Left lobe of liver (tissue), 2 donors: ENCODE measurements at places on chromosomes 4 and X.

- no peak for DNase-seq
These were observed 21.0 kb downstream of the S100G start for GRCh38 chrX:16671005-16671404.

DNA sequence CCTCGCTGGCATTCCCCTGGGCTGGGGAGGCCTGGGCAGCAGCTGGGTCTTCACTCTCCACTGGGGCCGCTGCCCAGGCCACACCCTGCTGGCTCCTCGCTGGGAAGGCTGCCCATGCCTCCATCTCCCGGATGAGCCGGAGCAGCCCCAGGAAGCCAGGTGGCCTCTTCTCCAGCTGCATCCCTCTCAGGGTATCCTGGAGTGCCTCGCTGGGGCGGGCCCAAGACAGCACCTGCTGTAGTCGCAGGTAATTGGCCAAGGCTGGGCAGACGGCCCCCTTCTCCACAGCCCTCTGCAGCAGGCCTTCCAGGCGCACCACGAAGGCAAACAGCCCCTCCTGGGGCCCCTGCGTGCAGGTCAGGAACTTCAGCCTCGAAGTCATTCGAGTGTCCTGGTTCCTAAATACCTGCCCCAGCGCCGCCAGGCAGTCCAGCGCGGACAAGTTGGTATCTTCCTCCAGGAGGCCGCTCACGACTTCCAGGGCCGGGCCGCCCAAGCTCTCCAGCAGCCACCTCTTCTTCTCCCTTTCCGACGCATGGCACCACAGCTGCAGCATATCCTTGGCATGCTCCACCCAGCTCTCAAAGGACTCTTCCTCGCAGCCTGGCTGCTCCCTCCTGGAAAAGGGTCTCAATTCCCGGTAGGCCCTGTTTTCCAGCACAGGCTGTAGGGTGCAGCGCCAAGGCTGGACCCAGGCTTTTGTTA is 3.7 kb downstream of the PNMA6E start:
- DNase-seq = no peak

DNA sequence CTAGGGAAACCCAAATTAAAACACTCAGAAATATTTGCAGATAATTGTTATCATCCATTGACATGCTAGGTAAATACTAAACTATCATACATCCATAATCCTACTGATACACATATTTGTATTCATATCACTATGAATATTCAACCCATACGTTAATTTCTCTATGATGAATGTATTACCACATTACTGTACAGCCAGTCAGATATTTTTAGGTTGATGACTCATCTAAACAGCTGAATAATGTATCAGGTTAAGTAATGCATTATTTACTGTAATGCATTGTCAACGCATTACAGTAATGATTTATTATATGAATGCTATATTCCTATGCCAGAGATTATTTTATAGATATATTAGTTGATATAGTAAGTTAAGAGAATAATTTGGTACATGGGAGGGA is 37.1 kb downstream of the VEGFC start:
- no peak for DNase-seq

- DNase-seq = no peak
These were observed 197.7 kb downstream of the INPP4B start for GRCh38 chr4:142648378-142648777.

DNA sequence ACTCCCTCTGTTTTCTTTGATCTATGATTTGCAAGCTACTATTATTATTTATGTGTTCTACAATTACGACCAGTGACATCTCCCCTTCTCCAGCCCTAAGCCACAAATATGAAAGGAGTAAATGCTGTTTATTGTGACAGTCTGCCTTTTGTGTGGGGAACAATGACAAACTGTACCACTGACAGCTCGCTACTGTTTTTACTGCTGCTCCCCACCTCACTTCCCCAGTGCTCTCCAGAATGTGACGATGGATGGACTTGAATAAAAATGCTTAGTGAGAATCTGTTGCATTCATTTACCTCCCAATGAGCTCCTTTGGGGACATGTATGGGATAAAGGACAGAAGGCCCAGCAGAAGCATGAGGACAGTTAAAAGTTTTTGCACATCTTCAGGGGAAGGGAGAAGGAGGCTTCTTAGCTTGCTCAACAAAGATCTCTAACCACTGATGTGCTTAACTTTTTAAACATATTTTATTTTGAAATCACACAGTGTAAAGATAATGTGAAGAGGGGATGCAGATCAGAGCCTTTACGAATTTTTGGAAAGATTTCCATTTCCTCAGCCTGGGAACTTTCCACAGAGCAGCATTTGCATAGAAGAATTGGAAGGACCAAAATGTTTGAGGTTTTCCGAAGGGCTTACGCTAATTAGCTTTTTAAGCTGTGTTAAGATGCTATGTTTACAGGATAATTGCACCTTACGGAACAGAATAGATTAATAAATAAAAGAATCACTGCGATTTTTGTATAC is 485.1 kb upstream of the TENM3 start:
- DNase-seq = no peak

DNA sequence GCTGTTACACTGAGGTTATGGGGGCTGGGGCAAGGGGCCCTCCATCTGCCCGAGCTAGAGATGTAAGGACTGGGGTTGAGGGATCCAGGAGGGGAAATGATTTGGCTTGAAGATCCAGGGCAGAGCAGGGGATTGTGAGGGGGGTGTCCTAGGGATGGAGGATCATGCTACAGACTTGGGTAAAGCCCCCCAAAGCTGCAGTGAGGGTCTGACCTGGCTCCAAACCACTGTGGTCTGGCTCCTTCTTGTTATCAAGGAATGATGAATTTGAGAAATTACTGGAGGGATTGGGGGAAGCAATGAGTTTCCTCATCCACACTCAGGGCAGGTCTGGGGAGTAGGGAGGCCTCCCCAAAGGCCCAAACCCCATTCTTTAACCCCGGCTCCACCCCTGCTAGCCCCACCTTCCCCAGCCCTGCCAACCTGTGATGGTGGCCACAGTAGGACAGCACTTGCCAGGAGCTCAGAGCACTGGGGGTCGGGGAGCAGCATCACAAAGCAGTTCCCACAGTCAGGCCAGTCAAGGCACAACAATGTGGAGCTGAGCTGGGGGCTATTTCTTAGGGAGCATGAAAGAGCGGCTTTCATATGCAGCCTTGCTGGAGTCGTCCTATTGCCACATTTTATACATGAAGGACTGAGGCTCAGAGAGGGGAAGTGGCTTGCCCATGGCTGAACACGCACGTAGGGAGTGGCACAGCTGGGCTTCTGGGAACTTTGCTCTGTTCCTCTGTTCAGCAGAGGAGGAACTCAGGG is 165.5 kb downstream of the EFNB1 start:
- DNase-seq = no peak

DNA sequence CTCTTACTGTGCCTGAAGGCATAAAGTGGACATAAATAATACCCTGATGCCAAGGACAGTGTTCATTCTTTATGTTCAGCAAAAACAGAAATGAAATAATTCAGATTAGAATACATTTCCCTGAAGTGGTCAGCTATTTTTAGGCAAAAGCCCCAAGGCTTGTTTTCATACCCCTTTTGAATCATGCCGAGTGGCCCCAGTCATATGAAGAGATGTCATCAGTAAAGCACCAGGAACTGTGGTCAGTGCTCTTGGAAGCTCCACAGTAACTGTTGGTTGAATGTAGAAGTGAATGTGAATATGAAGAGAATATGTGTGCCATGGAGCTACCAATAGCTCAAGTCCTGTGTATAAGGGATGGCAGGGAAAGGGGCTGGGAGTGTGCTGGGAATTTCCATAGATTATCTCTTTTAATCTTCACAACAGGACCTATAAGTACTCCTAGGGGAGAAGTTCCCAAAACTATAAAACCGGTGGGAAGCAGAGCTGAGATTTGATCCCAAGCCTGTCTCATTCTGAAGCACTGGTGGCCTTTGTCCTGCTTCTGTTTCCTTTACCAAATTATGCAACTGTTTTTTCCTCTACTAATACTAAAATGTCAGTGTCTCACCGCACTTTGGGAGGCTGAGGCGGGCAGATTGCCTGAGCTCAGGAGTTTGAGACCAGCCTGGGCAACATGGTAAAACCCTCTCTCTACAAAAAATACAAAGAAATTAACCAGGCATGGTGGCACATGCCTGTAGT is 52.6 kb downstream of the FNIP2 start:
- no peak for DNase-seq

- no peak for DNase-seq
These were observed 17.4 kb upstream of the RAB40A start for GRCh38 chrX:103536732-103537131.

DNA sequence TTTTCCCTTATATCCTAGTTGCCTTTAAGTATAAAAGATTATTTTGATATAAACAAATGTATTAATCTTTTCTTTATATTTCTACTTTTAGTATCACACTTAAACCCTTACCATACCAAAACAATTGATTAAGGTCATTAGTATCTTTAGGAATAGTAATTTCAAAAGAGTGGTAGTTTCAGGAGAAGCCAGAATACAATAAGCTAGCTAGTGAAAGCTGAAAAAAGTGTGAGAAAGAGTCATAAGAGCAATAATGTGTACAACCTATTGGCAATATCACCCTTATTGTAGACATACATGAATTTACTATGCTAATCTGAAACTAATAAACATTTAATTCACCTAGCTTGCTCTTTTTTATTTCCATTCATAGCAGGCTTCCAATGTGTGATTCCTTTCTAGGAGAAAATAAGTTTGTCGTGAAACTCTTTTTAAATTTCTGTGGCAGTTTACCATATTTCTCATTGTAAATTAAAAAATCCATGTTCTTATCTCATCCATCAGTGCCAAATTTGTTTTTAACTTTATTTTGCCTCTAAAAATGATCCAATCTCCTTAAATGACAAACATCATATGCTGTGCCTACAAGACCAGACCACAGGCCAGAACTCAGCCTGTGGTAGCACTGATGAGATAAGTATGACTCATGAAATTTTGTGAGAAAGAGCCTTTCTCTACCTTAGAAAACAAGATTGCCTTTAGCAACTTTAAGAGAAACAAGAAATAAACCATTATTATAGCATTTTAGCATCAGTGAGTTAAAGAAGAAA is 8.1 kb downstream of the NEK1 start:
- no peak for DNase-seq

DNA sequence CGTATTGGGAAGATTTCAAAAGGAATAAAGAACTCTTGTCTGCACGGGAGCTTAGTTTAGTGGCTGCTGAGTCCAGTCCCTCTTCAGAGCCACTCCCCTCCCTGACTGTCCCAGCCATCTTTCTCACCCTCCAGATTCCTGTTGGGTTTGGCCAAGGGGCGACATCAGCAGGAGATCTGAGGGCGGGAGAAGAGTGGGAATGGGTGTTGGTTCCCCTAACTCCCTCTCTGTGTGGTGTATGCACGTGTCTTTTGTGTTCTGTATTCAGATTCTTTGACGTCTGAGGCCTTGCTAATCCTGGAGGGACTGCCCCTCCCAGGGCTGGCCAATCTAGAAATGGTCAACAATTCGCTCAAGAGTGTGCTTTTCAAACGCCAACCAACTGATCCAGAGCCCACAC is 37.4 kb downstream of the CYTL1 start:
- DNase-seq = no peak

- no peak for DNase-seq
These were observed 82.4 kb downstream of the MTNR1A start for GRCh38 chr4:186472948-186473347.

- no peak for DNase-seq
These were observed 100.2 kb upstream of the CXCL13 start for GRCh38 chr4:77505275-77505957.

- no peak for DNase-seq
These were observed 15.9 kb upstream of the CCDC149 start for GRCh38 chr4:24928708-24929107.

GRCh38 chr4:159346681-159347080 is 243.8 kb downstream of the RAPGEF2 start:
- DNase-seq = no peak

DNA sequence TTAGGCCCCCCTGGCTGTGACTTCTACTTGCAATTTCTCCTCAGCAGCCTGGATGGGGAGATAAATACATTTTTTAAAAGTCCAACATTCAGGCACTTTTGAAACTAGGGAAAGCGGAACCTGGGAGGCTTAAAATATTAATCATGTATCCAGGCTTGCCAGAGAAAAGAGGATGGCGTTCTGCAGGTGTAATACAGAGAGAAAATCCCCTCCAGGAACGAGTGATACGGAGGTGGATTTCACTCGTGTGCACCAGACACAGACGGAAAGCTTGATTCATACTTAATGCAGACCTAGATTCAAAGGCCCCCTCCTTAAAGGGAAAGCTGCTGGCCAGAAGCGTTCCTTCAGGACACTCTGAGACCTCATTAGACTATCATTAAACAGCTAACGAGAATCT is 354.0 kb upstream of the BOD1L1 start:
- no peak for DNase-seq

DNA sequence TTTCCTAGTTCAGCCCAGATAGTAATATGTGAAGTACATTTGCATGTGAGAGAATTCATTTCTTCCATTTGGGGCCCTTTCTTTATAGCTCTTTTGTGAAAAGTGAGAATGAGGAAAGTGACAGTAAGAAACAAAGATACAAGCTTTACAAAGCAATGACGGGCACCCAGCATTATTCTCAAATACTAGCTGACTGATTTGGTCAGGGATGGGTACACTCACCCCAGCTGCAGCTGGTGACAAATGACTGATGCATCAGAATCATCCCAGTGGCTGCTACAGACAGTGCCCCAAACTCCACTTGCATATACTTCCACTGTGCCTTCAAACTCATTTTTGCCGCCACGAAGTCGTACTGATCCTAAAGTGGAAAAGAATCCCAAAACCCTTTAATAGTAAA is 14.8 kb downstream of the PRSS12 start:
- DNase-seq = no peak

GRCh38 chr4:186628058-186628711 is 72.8 kb upstream of the MTNR1A start:
- DNase-seq = no peak

- DNase-seq = no peak
These were observed 188.0 kb upstream of the RBPJ start for GRCh38 chr4:26132858-26133257.

GRCh38 chrX:39018541-39018940 is 217.3 kb downstream of the MID1IP1 start:
- DNase-seq = no peak

DNA sequence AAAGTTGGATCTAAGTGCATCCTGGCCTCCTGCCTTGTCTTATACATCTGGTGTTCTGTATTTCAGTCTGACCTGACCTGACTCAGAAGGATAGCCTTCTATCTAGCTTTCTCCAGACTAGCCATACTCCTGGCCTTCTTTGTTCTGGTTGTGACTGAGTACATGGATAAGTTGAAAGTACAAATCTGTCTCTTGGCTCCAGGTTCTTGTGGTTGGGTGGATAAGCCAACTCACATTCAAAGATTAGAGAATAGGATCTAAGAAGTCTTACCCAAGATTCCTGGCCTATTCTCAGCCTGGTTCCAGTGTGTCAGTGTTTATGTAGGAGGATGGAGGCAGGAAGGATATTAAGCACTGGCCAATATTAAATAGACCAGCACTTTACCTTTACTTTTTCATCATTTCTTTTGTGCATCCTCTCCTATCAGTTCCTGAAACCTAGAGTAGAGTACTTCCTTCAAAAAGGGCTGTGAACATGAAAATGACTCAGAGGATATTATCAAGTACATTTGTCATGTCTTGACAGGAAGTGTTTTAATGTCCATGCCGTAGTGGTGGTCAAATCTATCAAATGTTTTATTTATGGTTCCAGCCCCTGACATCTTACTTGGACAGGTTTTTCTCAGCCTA is 123.5 kb downstream of the IL15 start:
- no peak for DNase-seq
